Amniotic epithelial cell (primary cell): ENCODE measurements at places on chromosomes 3 and 15.
A peak's percentile ranks its signal among the peaks of the same experiment; 100 is the strongest.

DNA sequence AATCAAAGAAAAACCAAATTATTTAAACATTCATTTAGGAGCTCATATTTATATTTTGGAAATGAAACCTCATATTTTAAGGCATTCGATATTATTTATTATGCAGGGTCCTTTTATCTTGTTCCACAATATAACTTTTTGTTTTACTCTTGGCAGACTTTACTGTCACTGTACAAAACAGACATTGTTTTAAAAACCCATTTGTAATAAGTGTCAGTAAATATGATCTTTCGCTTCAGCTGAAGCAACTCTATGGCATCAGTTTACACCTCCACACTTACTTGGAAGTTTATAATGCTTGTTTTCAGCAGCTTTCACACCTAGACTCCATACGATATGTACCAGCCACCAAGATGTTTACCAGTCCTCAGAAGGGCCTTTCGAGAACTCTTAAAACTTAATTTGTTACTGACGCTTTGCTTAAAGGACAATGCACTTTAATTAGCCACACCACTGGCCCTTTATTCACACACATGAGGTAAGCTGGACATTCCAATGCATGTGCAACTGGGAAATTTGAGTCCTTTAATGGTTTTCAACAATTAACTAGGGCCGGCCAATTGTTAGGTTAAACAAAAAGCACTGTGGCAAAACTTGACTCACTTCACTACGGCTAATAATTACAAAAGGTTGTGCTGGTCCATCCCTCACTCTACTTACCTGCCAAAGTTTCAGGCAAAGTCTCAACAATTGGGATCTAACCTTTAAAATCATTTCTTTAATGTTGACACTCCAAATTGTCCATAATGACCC is 16.7 kb downstream of the WWTR1 start:
- no peak for DNase-seq

DNA sequence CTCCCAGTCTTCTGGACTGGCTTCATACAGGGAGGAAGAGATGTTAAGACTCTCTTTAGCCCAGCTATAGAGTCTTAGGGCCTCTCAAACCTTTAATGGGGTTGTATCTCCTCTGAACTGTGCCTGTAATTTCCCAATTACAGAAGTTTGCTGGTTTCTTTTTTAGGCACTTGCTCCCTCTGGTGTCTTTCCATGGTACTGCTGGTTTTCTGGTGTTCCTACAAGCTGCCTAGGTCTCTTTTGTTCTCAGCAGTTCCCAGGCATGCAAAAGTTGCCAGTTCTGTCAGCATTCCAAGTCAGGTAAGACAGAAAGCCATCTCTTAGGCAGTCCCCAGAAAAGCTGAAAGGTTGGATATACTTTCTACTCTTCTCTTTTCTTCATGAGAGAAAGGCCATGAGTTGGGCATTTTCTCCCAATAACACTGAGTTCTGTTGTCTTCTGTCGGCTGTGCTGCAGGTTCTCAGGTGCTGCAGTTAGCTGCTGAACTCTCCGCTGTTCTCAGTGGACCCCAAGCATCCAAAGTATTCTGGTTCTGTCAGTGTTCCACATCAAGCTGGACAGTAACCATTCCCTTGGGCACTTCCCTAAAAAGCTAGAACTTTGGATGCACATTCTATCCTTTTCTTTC is 54.4 kb upstream of the EHHADH start:
- peak; percentile 68 for DNase-seq

GRCh38 chr3:63656786-63657185 is 4.3 kb downstream of the SNTN start:
- DNase-seq = peak; percentile 61

DNA sequence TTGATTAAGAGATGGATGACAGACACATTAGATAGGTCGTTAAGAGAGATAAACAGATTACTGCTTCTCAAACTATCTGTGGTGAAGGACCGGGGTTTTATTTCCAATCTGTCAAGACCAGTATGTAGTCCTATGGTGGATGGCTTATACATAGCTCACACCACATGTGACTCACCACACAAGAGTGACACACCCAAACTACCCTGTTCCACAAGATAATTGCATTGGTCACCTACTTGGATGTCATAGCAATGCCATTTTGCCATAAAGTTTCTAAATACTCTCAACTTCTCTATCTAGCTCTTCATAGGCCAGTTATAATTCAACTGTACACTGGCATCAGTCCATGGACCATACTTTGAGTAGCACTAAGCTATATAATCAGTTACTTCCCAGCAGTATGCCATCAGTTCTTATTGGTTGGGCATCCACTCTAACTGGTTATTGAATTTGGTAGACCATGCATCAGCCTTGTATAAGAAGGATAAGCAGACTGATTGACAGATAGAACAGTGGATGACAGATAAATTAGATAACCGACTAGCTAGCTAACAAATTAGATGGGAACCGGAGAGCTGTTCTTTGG is 11.6 kb downstream of the WWTR1 start:
- no peak for DNase-seq

DNA sequence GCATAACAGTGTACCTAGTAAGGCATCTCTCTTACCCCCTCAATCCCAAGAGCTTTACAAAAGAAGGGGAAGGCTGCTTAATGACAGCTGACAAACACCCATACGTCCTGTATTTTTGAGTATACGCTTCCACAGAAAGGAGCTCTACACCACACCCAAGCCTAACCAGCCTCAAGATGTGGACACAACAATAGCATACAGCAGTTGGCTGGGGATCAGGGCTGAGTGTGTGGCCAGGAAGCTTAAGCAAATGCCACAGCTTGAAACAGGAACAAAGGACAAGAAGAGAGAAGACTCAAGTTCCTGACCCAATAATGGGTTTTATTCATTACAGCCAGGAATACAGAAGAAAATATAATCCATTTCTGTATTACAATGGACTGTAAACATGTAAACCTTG is 6.9 kb downstream of the HEXA start:
- no peak for DNase-seq

DNA sequence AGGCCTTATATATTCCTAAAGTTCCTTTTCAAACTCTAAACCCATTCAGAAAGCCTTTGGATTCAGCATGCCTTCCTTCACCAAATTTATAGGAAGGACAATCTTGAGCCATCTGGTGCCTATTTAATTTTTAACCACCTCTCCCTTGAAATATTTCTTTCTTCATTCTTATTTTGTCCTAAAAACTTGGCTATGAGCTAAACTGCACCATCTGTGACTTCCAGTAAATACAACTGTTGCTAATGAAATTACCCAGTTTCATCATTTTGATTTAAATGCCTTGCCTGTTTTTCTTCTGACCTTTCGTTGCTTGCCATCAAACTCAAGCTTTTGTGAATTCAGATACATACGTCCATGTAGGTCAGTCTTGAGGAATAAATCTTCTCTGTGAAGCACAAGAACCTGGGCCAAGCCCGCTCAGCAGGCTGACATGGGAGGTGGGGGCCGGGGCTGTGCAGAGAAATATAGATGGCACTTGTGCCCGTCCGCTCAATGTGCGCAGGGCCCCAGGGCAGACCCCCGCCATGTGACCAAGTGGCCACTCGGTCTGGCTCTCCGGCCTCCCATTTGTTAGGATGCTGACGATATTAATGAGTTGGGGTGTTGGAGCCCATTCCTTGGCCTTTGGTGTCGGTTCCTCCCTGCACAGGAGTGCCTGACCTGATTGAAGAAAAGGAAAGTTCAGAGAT is 335.9 kb downstream of the VPS13C start:
- no peak for DNase-seq
